CD4-positive, alpha-beta T cell treated with Interleukin-15 for 1 hour (primary cell): ENCODE measurements at places on chromosomes 5 and 9.
A peak's percentile ranks its signal among the peaks of the same experiment; 100 is the strongest.

DNA sequence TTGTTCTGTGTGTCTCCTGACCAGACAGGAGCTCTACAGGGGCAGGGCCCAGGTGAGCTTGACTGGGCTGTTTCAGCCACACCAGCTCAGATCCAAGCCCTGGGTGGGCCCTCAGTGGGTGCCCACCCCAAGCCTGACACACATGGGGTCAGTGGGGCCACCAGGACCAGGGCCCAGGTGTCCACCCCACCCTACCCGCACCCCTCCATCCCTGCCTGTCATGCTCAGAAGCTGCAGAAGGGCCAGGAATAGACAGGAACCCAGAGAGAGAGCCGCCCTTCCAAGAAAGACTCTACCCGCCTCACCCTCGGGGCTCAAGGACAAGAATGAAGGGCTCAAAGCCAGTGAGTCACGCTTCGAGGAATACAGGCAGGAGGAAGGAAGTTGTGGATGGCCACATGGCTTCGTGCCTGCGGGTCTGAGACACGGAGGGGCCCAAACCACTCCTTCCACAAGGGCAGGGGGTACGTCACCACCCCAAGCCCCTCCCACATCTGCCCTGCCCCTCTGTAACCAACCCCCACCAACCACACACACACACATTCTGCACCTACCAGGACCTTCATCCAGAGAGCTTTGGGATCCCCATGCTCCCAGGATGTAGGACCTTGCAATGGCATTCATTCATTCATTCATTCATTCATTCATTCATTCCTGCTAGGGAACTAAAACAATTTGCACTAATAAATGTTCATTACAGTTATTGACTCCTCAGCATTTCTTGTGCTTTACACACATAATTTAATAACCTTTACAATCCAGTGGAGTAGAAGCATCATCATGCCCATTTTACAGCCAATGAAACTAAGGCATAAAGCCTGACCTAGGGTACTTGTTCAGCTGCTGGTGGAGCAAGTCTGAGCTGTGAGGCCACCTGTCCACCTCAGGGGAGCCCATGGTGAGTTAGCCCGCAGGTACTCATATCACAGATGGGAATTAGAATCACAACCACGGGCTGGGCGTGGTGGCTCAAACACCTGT lies 55.9 kb upstream of the STXBP1 start:
- peak; percentile 85 for DNase-seq

GRCh38 chr5:78275998-78276543 lies 18.4 kb downstream of the AP3B1 start:
- DNase-seq = no peak

DNA sequence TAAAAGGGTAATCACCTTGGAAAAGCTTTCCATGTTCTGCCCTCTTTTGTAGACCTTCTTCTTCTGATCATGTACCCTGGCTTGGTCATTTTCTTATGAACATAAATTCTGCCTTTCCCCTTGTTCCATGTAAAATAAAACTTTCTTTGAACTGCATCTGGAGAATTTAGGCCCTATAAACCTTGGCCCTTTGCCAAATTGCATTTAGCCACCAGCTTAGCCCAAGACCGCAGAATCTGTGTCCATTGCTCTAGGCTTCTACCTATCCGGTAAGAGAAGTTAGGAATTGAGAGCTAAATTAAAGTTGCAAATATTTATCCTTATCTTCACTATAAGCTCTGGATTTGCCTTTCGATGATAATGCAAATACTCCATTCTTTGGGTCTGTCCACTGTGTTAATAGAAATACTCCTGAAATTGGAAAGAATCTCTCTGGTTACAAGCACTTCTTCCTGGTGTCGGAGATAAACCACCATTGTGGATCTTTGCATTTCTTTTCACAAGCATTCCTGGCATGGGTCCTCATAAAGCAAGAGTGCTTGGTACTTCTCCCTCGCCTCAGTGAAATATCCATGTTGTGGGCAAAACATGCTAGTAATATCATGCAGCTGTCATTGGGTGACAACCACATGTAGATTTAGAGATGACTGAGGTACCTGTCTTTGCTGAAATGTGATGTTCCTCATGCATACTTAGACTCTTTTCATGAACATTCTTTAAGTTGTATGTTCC lies 698.0 kb upstream of the WWC1 start:
- no peak for DNase-seq

- DNase-seq = no peak
Measured at GRCh38 chr9:34501372-34501771, 21.4 kb downstream of the ENHO start.

DNA sequence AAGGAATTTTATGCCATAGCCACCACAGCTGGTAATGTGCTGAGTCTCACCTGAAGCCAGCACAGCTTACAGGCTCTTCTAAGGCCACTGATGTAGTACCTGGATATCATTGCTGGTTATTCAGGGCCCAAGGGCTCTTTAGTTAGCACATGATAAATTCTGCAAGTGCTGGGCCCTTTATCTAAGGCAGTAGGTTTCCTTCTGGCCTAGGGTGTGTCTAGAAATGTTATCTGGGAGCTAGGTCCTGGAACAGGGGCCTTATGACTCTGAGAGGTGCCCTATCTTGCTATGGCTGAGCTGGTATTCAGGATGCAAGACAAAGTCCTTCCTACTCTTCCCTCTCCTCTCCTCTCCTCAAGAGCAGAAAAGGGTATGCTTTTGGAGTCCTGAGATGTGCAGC lies 1424.5 kb upstream of the NUDT12 start:
- DNase-seq = no peak

- no peak for DNase-seq
Measured at GRCh38 chr9:129906298-129906697, 71.0 kb downstream of the USP20 start.

DNA sequence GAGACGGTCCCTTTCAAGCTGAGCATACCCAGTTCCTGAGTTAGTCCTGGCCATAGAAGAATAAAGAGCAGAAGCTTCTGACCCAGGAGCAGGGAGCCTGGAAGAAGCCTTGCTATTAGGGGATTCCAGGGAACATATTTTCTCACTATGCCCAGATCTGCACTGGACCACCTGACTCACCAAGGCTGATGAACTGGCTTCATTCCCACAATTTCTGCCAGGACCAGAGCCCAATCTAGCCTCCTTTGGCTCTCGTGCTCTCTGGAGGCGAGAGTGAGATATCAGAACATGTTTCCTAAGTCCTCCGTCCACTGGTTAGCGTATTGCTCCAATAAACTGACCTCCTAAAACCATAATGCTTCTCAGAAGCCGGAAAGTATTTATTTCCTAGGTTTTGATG lies 9.9 kb downstream of the GABBR2 start:
- no peak for DNase-seq

GRCh38 chr9:124504530-124505005 lies 2.6 kb downstream of the NR5A1 start:
- no peak for DNase-seq

DNA sequence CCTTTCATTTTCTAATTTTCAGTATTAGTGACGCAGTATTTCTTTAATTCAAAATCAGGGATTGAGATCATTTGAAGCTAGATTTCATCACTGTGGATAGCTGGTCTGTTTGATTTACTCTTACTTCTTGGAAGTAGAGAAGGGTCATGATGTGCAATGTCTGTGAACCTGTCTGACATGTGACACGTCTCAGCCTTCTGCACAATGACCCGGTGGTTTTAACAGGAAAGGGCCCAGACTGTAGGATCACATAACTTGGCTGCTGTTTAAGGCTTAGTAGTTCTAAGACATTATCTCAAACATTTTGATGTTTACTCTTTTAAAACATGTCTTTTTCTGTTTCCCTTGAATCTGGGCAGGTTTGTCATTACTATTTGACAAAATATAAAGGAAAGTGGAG lies 823.3 kb upstream of the NUDT12 start:
- no peak for DNase-seq

GRCh38 chr9:106701611-106702010 lies 161.4 kb upstream of the ZNF462 start:
- DNase-seq = no peak

- no peak for DNase-seq
Measured at GRCh38 chr5:167579693-167580055, 711.8 kb upstream of the WWC1 start.

DNA sequence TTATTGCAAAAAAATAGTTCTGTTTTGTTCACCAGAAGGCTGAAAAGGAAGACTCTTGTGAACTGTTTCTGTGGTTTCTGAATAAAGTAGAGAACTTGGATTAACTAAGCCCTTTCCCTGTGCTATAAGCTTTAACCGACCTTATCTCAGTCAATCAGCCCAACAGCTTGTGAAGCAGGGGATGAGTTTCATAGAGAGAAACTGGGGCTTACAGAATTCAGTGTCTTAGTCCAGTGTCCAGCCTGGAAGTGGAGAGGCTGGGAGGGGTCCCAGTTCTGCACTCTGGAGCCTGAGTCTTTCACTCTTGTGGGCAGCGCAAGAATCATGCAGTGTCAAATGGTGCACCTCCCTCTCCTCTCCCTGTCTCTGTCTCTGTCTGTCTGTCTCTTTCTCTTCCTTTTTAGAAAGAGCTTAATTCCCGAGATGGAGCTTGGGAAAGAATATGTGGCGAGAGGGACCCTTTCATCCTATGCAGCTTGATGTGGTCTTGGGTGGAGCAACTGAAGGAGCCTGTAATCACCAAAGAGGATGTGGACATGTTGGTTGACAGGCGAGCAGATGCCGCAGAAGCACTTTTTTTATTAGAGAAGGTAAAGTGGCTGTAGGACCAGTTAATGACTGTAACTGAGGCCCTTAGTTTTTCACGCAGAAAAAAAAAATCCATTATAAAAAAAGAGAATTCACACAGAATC lies 17.0 kb downstream of the PTPDC1 start:
- no peak for DNase-seq

DNA sequence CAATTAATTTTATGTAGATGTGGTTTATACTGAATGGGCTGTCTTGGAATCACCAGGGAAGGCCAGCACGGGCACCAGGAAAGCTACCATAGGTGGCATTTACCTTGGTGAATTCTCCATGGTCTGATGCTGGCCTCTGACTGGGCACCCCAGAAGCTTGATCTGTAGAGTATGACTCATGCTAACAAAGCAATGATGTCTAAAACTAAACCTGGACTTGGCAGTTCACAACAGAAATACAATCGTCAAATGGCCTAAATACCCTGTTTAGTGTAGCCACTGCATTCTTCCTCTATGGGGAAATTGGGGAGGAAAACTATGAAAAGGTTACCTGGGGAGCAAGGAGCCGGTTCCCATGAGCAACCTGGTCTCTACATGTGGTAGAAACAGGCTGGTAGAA lies 98.0 kb downstream of the ATPSCKMT start:
- DNase-seq = no peak

GRCh38 chr5:82885627-82886389 lies 191.4 kb downstream of the TMEM167A start:
- DNase-seq = no peak

GRCh38 chr5:138974227-138975063 lies 99.3 kb upstream of the LRRTM2 start:
- no peak for DNase-seq

DNA sequence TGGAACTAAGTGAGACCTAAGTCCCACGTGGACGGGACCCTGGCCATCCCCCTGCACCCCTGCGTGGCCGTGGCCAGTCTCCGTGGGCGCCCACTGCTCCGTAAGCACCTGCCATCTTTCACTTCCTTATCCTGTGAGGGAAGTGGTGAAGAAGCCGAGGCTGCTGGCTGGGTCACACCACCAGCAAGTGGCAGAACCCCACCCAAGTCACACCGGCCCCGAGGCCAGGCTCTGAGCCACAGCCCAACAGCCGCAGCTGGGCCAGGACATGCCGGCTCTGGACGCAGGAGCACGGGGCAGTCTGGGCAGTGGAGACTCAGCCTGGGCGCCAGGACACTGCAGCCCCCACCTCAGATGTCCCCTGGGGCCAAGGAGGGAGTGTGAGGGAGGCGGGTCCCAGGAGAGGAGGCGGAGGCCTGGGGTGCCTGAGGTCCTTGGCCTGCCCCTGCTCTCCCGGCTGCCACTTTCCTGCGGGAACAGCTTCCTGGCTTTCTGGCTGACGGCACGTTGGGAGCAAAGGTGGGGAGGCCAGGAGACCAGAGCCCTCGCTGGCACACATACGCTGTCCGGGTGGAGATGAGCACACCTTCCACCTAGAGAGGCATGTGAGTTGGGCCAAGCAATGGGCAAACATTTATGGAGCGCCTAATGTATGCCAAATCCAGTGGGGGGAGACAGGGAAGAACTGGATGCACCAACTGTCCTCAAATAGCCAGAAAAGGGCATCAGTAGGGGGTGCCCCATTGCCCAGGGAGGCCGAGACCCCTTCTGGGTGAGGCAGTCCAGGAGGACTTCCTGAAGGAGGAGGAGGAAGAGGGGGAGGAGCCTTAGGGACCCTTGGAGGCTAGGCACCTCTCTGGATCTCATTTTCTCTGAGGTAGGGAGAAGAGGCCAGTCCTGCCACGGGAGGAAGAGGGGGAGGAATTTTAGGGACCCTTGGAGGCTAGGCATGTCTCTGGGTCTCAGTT lies 43.9 kb upstream of the EGFL7 start:
- DNase-seq = peak; percentile 78

- no peak for DNase-seq
Measured at GRCh38 chr5:39713250-39713916, 288.6 kb upstream of the DAB2 start.

GRCh38 chr9:110427497-110428104 lies 89.9 kb upstream of the TXNDC8 start:
- peak; percentile 22 for DNase-seq

DNA sequence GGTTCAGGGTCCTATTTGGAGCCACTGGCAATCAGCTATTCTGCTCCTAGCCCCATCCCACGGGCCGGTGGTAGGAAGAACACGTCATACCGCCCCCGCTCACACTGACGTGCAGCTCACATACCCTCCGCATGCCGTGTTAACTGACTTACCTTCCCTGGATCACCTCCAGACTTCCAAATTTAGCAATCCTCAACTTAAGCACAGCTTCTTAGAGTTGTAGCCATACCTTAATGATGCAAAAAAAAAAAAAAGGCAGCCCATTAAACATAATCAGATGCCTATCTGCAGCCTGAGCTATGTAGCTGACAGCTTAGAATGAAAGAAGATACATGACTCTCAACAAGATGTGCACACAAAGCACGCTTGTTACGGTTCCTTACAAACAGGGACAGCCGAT lies 93.0 kb downstream of the IRX2 start:
- no peak for DNase-seq

GRCh38 chr5:351921-352245 lies 30.4 kb downstream of the AHRR start:
- no peak for DNase-seq

- DNase-seq = no peak
Measured at GRCh38 chr5:52051759-52052158, 668.5 kb downstream of the ISL1 start.

GRCh38 chr5:39995990-39996389 lies 571.2 kb upstream of the DAB2 start:
- no peak for DNase-seq

DNA sequence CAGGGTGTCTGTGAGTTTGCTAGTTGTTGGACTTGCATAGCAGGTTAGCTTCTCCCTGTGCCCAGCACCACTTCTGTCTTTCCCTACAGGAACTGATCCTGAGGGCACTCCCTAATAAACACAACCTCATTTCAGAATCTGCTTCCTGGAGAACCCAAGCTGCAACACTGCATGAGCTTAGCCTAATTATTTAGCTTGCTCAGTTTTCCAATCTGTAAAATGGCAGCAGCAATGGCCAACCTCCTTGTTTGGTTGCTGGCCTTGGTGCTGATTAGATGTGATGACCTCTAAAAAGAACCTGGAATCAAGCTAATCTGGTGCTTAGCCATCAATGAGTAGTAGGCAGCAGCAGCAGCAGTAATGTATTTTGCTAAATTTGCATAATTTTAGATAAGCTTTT lies 133.9 kb downstream of the ADCY2 start:
- DNase-seq = no peak
